ENCODE measurements at places on chromosomes 3 and 15.

GRCh38 chr3:39106851-39107387, 508 bp downstream of the GORASP1 start:
- H3K27me3 ChIP-seq: no peaks in the 10 kb centered on the region
- DNase-seq: no peak
- peaks cover 57% of the 10 kb centered on the region for H3K4me1 ChIP-seq
- peak overlapping the region; percentile 91 for H3K4me3 ChIP-seq
- H3K36me3 ChIP-seq: peaks cover 4% of the 10 kb centered on the region

- no peak for DNase-seq
- H3K27me3 ChIP-seq: no peaks in the 10 kb centered on the region
- no peaks in the 10 kb centered on the region for H3K4me1 ChIP-seq
- no peaks in the 10 kb centered on the region for H3K36me3 ChIP-seq
- H3K4me3 ChIP-seq: no peak overlapping the region
- no peak overlapping the region for H3K27ac ChIP-seq
These were observed 72.9 kb downstream of the IL12A start for GRCh38 chr3:160061525-160061924.

- H3K4me1 ChIP-seq: no peaks in the 10 kb centered on the region
- no peak for DNase-seq
- no peaks in the 10 kb centered on the region for H3K36me3 ChIP-seq
- no peak overlapping the region for H3K4me3 ChIP-seq
These were observed 54.5 kb upstream of the MEX3B start for GRCh38 chr15:82100111-82100929.

DNA sequence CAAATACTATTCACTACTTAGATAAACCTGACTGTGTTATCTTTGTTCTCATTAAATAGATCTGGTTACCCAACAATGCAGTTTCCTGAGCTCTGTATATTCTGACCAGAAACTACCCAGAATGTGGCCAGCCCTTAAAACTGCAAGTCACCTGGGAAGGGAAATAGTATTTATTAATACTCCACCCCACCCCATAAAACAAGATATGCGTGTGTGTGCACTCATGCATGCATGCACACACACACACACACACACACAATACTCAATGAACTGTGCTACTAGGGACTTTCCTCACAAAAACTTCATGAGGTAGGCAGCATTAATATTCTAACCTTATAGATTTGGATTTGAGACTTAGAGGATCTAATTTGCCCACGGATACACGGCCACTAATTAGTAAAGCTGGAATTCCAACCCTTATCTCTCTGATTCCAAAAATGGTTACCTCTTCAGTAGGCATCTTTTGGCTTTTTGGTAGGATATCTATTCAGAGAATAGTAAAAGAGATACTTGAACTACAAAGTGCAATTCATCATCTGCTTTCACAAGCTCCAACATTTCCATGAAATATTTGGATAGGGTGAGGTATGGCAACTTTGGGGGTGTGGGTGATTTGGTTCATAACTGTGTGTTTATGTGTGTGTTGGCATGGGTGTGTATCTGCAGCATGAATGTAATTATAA, 197.0 kb upstream of the CFAP20DC start:
- no peaks in the 10 kb centered on the region for H3K27me3 ChIP-seq
- peaks cover 13% of the 10 kb centered on the region for H3K4me1 ChIP-seq
- H3K4me3 ChIP-seq: no peak overlapping the region

DNA sequence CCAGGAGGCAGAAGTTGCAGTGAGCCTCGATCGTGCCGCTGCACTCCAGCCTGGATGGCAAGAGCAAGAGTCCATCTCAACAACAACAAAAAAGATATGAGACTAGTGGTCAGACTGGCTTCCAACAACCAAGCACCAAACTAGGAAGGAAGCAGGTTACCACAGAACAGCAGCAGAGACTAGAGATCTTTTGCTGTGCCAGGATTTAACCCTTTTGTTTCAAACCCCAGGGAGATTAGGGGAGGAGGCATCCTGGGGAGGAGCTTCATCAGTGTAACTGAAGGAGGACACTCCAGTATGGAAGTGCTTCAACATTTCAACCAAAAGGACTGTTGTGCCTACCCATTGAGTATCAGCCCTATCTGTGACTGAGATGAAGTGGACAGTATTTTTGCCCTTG, 240.3 kb downstream of the ZIC1 start:
- H3K27me3 ChIP-seq: no peaks in the 10 kb centered on the region
- H3K27ac ChIP-seq: no peak overlapping the region
- no peak overlapping the region for H3K4me3 ChIP-seq
- H3K36me3 ChIP-seq: no peaks in the 10 kb centered on the region

DNA sequence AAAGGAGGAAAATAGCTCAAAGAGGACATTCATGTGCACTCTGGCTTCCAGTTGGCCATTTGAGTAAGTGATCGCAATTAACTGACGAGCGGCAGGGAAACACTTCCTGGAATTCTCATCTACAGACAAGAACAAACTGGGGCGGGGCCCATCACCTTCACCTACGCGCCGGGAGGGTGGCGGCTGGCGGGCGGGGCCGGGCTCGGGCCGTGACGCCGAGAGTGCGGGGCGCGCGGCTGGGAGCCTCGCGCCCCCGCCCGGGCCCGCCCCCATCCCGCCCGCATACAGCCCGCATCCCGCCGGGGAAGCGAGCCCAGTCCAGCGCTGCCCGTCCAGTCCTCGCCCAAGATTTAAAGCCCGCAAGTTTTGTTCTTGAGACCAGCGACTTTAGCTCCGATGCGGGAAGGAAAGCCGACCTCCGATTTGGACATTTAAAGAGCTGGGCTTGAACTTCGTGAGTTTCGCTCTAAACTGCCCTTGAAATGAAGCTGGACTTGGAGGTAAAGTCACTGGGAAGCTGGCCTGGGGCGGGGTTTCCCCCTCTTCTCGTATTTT, at the start of gene B3GNT5:
Gene B3GNT5 (plus strand): TSS at position 281 of the 555 bp plus-strand sequence. CDS start 16,546 bp downstream, outside the sequence.
- peaks cover 8% of the 10 kb centered on the region for H3K36me3 ChIP-seq
- H3K4me3 ChIP-seq: peak within 1 kb of the TSS; percentile 89
- H3K27me3 ChIP-seq: peaks cover 30% of the 10 kb centered on the region
- peak within 1 kb of the TSS; percentile 62 for H3K27ac ChIP-seq

GRCh38 chr3:124372775-124373174, 357.5 kb upstream of the UMPS start:
- peaks cover 25% of the 10 kb centered on the region for H3K27me3 ChIP-seq
- no peak for DNase-seq
- no peaks in the 10 kb centered on the region for H3K4me1 ChIP-seq
- H3K4me3 ChIP-seq: no peak overlapping the region
- no peaks in the 10 kb centered on the region for H3K36me3 ChIP-seq

- no peak for DNase-seq
- H3K36me3 ChIP-seq: no peaks in the 10 kb centered on the region
- H3K4me1 ChIP-seq: no peaks in the 10 kb centered on the region
- no peaks in the 10 kb centered on the region for H3K27me3 ChIP-seq
- peak overlapping the region; percentile 52 for H3K27ac ChIP-seq
These were observed 41.3 kb downstream of the ETV5 start for GRCh38 chr3:186067360-186068242.

DNA sequence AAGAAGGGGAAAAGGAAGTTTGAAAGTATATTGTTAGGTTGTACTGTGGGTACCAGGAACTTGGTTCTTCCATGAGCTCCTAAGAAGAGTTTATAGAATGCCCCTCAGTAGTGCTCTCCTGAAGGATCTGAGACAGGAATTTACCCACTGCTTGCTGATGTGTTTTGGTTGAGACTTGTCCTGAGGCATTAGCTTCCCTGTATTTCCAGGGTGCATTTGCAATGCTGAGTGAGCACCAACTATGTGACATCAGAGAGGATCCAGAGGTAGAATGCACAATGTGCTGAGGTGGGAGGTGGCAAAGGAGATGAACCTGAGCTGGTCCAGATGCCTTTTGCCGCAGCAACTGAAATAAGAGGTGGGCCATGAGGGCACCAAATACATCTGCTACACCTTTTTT, 64.3 kb upstream of the LRRC3B start:
- H3K27ac ChIP-seq: no peak overlapping the region
- no peaks in the 10 kb centered on the region for H3K27me3 ChIP-seq

DNA sequence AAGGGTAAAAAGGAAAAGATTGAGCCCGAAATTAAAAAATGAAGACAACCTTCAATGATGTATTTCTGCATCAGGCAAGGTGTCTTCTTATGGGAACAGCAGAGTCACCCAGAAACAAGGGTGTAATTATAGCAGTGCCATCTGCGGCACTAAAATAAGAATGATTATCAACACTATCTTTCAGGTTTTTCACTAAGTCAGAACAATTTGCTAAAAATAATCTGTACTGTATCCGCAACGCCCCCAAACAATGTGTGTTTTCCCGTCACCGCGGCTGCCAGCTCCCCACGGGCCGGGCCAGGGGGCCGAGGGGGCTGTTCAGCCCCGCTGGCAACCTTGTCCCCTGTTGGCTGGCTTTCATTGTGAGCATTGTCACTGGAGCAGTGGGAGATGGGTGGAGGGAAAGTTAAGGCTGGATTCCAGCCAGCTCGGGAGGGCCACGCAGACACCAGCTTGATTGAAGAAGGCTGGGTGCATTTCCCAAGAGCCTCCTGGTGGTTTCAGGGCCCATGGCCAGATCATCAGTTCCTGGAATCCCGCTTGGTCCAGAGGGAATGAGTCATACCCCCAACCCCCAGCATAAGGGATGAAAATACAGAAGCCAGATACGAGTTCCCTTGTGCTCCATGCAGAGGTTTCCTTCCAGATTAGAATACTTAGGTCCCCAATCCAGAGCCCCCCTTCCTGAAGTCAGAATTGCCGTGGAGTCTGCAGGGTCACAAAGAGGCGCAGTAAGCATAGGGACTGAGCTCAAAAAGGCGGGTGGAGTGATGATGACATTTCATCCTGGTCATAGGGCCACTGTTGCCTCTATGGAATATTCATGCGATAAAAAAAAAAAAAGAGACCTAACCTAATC, 90.2 kb upstream of the KLF13 start:
- no peaks in the 10 kb centered on the region for H3K36me3 ChIP-seq
- H3K4me1 ChIP-seq: peaks cover 64% of the 10 kb centered on the region
- H3K27ac ChIP-seq: no peak overlapping the region
- no peak overlapping the region for H3K4me3 ChIP-seq
- DNase-seq: no peak

DNA sequence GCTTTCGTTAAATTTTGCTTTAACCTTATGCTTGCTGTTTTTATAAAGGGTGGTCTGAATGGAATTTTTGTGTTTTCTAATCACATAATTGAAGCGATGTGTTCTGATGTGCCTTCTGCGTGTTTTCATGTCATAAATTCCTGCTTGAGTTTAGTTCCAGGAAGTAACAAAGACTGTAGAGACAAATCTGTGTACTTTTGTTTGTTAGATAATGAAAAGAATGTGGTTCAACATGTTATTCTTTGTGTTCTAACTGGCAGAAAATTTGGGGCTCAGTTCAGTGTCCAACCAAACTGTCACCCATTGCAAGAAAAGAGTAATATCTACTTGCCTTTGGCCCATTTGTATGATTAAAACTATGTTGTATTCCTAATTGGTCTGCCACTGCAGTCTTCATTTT, 324.0 kb downstream of the DIPK2A start:
- H3K4me1 ChIP-seq: peaks cover 15% of the 10 kb centered on the region
- H3K27me3 ChIP-seq: no peaks in the 10 kb centered on the region
- H3K36me3 ChIP-seq: no peaks in the 10 kb centered on the region

GRCh38 chr15:98581715-98582114, 66.6 kb upstream of the IGF1R start:
- no peaks in the 10 kb centered on the region for H3K36me3 ChIP-seq
- no peaks in the 10 kb centered on the region for H3K4me1 ChIP-seq
- peaks cover 36% of the 10 kb centered on the region for H3K27me3 ChIP-seq
- DNase-seq: no peak

DNA sequence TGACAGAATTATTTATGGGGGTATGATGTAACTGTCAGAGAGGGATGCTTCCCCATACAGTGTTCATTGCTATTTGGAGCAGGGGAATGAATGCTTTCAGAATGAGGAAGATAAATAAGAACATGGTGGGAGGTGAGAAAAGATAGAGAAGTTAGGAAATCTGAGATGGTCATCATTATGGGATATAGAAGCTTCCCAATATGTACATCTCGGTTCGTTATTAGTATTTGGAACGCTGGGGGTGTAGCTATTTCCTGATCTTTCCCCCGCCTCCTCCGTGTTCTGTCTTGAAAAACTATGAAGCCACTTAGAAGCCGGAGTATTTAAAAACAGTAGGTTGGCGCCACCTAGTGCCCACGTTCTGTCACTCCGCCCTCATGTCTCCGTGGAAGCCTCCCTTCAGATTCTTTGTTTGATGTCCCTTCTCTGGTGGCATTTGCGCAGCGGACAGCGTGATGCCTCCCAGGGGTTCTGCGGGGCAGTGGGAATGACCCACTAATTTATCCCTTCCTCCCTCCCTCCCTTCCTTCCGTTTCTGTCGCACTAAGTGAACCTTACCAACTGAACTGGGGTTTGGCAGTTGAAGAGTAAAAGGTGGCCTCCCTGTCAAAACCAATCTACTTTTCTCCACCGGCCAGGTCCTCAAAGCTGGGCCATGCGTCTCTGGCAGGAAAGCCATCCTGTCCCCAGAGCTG, 184.5 kb downstream of the FEZF2 start:
- H3K27ac ChIP-seq: no peak overlapping the region
- H3K27me3 ChIP-seq: peaks cover 32% of the 10 kb centered on the region
- H3K4me1 ChIP-seq: peaks cover 8% of the 10 kb centered on the region
- H3K36me3 ChIP-seq: no peaks in the 10 kb centered on the region

DNA sequence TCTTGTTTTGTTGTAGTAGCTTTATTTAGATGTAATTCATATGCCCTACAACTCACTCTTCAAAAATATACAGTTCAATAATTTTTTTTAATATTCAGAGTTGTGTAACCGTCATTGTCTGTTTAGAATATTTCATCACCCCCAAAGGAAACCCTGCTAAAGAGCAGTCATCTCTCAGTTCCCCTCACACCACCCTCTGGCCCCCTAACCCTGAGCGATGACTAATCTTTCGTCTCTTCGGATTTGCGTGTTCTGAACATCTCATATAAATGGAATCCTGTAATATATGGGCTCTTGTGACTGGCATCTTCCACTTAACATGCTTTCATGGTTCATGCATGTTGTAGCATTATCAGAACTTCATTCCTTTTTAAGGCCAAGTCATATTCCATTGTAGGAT, 183.8 kb downstream of the ATG7 start:
- H3K27me3 ChIP-seq: no peaks in the 10 kb centered on the region
- H3K27ac ChIP-seq: no peak overlapping the region
- no peak for DNase-seq
- peaks cover 7% of the 10 kb centered on the region for H3K4me1 ChIP-seq
- H3K36me3 ChIP-seq: peaks cover 22% of the 10 kb centered on the region
- no peak overlapping the region for H3K4me3 ChIP-seq

DNA sequence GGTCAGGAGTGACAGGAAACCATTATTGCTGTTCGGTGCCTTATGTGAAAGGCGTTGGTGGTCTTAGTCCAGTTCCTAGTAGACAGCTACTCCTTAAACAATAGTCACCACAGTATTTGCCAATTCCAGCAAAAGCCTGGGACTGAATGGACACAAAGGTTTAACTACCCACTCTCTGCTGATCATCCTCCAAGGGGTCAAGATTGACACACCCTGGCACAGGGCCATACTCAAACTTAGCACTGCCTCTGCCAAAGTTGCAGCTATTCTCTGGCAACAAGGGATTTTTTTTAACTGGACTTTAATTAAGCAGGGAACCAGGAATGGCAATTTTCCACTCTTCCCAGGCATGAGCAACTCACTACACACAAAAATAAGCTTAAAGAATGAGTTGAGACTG, 193.9 kb downstream of the NLGN1 start:
- H3K4me1 ChIP-seq: no peaks in the 10 kb centered on the region
- no peaks in the 10 kb centered on the region for H3K27me3 ChIP-seq
- no peaks in the 10 kb centered on the region for H3K36me3 ChIP-seq
- no peak overlapping the region for H3K4me3 ChIP-seq

- H3K36me3 ChIP-seq: peaks cover 6% of the 10 kb centered on the region
- DNase-seq: no peak
These were observed 99.9 kb upstream of the MLF1 start for GRCh38 chr3:158470944-158471638.

- H3K27me3 ChIP-seq: no peaks in the 10 kb centered on the region
- peak overlapping the region; percentile 98 for H3K27ac ChIP-seq
- peak overlapping the region; percentile 94 for H3K4me3 ChIP-seq
- H3K4me1 ChIP-seq: peaks cover 7% of the 10 kb centered on the region
- peaks cover 5% of the 10 kb centered on the region for H3K36me3 ChIP-seq
- DNase-seq: no peak
These were observed 680 bp downstream of the POC1A start for GRCh38 chr3:52153389-52154096.

Measured in stimulated activated naive B cell treated with anti-CD40 and anti-IgM and Interleukin-4, amounts not matched to agents 10 μg/mL and 1 μg/mL and 100 μg/mL, for 72 hours (primary cell).